Pancreas (tissue), 10 donors: ENCODE measurements at places on chromosomes 1 and 21. TPM values are rescaled to one million over a fixed set of nuclear protein-coding genes. Genes with fewer than 3 reads are reported as not detected.

Gene TNFRSF9
- 0.08 TPM for total RNA-seq

Gene CNIH3
- 3.0 TPM for total RNA-seq

Gene C1orf115
- 9.6 TPM for total RNA-seq

Gene SLC50A1
- 33.3 TPM for total RNA-seq

Gene AHCTF1
- 11.7 TPM for total RNA-seq

Gene RHBG
- 0.28 TPM for total RNA-seq

Gene ZBTB8A
- total RNA-seq, result 3.7 TPM

GRCh38 chr1:154912755-154913154, 23.8 kb downstream of the PMVK start:
- DNase-seq, result no peak

DNA sequence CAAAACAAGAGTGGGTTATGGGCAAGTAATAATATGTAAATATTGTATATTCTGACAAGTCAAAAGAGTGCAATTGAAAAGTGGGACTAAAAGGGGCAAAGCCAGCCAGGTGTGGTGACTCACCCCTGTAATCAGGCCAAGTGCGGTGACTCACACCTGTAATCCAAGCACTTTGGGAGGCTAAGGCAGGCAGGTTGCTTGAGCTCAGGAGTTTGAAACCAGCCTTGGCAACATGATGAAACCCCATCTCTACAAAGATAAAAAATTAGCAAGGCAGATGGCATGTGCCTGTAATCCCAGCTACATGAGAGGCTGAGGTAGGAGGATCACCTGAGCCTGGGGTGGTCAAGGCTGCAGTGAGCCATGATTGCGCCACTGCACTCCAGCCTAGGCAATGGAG, 304.0 kb downstream of the HHIPL2 start:
- DNase-seq, result no peak

DNA sequence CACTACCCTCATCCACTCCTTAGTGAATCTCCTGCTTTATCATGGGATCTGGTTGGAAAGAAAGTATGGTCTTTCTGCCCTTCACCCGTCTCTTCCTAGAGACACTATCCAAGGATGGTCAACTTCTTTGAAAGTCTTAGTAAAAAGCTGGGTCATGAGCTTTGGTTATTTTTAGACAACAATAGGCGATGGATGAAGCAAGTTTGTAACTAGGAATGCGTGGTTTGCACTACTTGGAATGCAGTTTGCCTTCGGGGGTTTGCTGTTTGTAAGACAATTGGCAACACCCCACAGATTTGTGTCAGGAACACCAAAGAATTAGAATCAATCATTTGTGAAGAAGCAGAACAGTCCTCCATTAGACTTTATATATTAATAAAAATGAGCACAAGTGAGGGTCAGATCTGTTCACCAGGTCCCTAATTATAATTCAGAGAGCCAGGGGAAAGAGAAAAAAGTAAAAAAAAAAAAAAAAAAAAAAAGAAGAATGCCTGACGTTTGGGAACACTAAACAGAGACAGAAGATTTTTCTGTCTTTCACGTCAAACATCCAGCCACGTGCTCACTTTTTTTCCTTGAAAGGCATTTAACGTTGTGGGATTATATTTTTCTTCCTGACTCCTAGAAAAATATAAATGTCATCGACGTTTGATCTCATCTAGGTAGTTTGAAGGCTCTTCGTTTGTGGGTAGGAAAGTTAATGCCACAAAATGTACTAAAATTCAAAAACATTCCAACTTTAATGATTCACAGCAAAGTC, 60.7 kb upstream of the BTG3 start:
- no peak for DNase-seq

DNA sequence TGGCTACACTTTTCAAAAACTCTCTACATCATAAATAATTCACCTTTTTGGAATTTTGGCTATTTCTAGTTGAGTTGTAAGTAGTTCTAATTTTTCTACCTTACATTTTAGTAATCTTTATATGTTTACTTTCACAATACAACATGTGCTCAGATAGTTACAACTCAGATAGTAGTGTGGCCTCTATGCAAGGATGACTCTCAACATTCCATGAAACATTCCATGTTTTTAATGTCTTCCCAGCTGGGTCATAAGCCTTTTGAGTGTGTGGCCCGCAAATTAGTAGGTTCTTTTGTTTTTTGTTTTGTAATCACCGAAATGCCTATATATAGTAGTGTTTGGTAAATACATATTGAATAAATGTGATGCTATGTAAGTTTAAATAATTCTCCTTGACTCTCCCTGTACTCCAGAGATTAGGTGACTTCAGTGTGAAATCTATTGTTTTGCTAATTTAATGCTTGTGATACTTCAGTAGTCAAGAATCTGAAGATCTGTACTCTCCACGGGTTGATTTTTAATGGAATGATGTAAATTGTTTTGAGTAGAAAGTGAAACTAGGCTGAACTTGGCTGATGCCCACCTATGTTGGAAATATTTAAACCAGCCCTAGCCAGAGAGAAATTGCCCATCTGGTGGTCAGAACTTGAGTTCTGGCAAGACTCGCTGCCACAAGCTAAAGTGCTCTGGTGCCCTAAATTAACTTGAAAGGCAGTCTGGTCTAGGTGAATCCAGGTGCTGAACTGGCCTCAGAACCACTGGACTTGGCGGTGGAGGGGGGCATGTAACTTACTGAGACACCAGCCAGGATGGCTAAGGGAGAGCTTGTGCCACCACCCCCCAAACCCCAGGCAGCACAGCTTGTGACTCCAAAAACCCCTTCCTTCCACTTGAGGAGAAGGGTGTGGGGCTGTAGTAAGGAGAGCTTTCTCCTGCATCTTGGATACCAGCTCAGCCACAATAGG, 165.6 kb downstream of the USP25 start:
- no peak for DNase-seq

DNA sequence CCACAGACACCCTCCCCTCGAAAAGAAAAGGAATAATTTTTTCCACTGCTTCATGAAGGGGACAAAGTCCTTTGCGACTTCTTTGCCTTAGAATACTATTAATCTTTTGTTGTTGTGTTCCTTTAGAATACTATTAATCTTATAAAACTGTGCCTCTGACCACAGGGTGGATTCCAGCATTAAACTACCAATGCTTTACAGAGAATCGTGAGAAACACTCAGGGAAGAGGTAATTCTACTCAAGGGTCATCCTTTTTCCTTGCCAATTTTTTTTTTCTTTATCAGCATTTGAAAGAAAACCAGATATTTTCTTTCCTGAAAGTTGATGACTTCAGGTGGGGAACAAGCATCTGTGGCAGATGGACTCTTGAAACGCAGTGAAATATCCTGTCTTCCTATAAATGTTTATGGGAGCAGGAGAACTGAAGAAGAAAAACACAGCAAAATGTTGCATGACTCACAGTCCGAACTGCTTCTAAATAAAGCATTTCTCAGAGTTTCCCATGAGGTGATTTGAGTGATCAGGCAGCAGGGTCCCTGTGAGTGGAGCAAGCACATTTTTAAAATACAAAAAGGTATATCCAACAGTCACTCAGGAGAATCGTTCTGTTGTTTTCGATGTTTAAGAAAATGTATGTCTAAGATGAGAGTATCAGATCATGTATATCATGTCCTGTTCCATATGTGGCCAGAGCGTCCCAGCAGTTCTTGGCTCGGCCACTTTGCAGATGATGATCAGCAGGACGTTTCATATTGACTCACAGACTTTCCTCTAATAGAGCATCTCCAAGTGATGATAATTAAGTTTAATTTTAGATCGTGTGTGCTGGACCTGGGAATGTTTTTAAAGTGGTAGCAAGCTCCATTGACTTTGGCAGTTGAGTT, 154.2 kb upstream of the RUNX1 start:
- DNase-seq, result no peak

DNA sequence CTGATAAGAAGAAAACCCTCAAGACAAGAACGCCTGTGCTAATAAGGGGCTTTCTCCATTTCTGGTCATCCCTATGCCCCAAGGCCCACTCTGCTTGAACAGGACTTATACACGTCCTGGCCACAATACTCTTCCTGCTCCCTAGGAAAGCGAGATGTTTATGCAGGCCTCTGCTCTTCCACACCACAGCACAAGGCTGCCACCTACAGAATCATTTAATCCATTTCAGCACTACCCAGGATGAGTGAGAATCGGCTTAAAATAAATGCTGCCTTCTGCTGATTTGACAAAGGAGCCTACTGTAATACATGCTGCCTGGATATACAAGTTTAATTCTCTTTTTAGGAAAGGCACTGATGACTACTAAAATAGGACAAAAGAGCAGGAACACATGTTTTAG, 29.4 kb downstream of the FRRS1 start:
- no peak for DNase-seq

GRCh38 chr1:214970016-214970415, 112.5 kb upstream of the KCNK2 start:
- DNase-seq, result no peak
